ENCODE measurements at places on chromosomes 7 and 10.
A peak's percentile ranks its signal among the peaks of the same experiment; 100 is the strongest.

- DNase-seq = peak; percentile 6
Observed at GRCh38 chr10:43689618-43689954, 40.9 kb upstream of the ZNF32 start.

DNA sequence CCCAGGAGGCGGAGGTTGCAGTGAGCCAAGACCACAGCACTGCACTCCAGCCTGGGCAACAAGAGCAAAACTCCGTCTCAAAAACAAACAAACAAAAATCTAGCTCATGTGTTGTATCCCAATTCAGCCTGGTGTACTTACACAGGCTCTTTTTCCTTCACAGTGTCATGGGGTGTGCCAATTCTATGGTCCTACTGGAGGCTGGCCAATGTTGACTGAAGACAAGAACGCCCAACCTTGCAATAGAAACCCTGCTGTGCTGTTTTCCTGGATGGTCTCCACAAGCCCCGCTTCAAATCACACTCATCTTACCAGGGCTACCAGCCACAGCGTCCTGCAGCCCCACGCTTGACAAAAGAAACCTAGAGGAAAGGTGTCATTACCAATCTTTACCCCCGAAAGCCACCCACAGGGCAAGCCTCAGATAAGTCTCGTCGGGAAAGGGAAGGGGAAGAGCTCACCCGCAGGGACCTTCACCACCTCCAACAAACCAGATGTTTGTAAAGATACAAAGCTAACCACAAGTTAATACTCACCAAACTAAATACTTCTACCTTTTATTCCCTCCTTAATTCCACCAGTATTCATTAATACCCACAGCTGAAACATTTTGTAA lies 64.8 kb downstream of the TNS3 start:
- DNase-seq = no peak

- DNase-seq = no peak
Observed at GRCh38 chr7:16649196-16649595, 3.2 kb downstream of the BZW2 start.

DNA sequence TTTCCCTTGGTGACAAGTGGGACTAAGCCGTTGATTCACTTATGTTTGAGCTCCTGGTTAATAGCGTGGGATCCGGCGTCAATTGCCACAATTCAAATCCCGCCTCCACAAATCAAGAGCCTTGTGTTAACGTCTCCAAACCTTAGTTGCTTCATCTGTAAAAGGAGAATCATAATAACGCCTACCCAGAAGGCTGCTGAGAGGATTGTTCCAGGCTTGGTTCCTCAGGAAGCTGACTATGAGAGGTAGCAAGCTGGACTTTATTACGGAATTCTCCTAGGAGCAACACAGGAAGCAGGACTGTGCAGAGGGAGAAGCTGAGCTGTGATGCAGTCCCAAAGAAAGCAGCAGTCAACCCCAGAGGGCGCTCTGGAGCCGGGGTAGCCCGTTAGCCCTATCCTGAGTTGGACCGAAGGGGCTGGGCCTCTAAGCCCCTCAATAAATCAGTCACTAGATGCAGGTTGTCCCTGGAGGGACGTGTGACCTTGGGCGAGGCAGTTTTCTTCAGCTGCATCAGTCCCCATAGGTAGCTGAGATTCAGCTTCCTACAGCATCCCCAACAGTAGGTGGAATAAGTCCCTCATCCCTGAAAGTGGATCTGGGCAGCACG lies 6.9 kb upstream of the BAG3 start:
- no peak for DNase-seq

GRCh38 chr10:129882291-129883010 lies 81.6 kb downstream of the EBF3 start:
- no peak for DNase-seq

GRCh38 chr7:149729586-149729982 lies 43.8 kb downstream of the ZNF467 start:
- DNase-seq = no peak

DNA sequence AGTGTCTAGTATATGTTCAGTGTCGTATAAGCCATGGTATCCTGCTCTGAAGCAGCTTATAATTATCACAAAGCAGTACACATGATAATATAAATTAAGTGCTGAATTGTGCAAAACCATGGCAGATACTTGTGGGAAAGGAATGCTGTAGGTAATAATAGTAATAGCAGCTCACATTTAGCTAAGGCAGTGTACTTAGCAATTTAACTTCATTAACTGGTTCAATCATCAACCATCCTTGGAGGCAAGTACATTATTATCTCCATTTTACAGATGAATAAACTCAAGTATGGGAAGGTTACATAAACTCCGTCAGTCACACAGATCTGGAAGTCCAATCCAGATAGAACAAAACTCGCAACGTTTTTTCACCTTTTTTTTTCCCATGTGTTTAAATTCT lies 21.6 kb upstream of the RNF148 start:
- DNase-seq = no peak

DNA sequence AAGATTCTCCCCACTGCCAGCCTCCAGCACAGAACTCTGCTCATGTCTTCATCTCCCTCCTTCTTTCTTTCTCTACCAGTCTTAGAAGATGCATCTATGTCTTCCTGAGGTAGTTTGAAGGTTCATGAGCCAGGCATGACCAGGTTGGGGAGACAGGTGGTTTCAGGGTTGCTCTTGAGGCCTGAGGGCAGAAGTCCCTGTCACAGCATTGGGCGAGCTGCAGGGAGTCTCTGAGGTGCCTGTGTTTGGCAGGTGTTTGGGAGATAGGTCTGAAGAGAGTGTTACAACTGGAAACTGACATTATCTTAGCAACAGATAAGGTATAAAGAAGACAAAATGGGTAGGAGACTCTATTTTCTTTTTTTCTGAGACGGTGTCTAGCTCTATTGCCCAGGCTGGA lies 18.7 kb downstream of the PRSS2 start:
- no peak for DNase-seq

DNA sequence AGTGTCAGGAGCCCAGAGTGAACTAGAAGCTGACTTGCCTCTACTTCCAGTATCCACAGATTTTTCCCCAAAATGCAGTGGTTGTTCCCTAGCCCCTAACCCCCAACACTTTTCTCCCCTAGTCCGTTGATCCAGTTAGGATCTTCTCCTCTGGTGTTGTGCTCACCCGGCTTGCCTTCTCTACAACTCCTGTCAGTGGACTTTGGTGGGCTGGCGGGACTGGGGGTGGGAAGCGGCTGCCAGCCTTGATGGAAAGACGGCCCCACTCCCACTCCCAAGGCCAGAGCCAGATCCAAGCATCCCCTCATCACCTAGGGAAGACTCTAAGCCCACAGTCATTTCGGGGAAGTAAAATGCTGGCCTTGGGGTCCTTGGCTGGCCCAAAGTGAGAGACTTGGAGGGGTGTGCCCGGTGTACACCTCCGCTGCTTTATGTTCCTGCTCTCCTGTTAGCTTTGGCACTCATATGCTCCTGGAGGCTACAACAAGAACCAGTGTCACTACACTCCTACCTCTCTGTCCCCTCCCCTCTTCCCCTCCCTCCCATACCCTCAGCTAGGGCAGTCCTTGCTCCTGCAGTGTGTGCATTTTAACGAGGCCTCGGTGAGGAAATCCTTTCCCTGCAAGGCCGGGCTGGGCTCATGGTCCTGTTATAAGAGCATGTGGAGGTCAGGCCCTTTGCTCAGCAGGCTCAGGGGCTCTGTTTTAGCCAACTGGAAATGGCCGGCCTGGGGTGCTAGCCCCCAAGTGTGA lies 930 bp upstream of the HOXA10 start:
- no peak for DNase-seq

DNA sequence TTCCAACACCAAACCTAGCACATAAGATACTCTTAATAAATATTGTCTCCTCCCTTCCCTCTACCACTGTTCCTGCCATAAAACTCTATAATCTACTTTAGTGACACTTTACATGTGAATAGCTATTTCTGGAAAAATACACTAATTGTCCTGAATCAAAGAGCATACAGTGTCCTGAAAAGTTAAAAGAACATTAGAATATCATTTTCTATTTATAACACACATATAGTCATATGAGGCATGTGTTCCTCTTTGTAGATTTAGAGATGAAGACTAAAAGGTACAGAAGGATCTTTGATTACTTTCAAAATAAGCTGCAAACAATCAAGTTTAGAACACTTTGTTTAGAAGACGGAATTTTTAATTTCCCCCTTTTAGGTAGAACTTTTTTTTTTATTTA lies 13.6 kb downstream of the NCOA4 start:
- DNase-seq = no peak

- no peak for DNase-seq
Observed at GRCh38 chr10:70652761-70653657, 19.3 kb upstream of the ADAMTS14 start.

GRCh38 chr10:102777711-102778453 lies 34.1 kb downstream of the WBP1L start:
- DNase-seq = no peak

DNA sequence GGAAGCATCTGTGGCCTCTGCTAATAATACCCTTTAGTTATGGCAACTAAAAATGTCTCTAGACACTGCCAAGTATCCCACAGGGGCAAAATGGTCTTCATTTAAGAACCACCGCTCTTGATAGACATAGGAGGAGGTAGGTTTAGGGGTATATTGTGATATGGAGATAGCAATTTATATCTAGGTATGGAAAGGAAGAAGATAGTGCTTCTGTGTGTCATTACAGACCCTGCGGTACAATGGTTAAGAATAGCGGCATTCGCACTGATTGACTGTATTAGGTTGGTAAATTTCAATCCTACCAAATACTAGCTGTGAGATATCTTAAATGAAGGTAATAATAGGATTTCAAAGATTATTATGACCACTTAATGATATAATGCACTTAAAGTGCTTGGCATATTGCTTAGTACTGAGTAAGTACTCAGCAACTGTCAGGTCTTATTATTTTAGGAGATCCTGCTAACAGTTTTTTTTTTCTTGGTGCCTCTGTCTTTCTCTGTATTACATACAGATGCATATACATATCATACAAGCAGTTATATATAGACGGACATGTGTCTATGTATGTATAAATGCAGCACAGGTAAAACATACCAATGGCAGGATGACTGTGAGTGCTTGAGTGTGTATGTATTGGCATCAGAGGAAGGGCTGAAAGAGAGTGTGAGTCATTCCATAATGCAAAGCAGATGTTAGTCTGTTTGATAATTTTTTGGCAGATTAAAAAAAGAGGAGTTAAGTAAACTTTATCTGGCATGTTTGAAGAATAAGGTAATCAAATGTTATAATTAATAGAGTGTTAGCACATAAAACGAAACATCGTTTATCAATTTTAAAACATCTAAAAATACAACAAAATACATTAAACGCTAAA lies 50.0 kb upstream of the ITGB8 start:
- no peak for DNase-seq

GRCh38 chr10:78543031-78543748 lies 509.5 kb downstream of the RPS24 start:
- DNase-seq = no peak

DNA sequence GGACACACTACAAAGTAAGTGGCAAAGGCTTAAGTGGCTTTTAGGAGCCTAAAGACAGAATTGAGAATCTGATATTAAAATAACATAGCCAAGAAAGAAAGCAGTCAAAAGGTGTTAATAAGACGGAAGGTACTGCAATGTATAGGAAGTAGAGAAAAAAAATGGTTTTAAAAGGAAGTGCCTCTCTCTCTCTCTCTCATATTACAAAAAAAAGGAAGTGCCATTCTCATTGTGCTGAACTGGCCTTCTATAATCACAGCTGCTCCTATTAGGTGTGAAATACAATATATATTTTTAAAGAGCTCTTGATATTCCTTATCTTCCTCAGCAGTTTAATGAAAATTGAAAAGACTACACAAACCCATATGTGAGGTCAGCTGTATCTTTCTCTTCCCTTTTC lies 199.4 kb upstream of the NPVF start:
- DNase-seq = no peak

- no peak for DNase-seq
Observed at GRCh38 chr7:120941064-120941463, 9.5 kb upstream of the ING3 start.

DNA sequence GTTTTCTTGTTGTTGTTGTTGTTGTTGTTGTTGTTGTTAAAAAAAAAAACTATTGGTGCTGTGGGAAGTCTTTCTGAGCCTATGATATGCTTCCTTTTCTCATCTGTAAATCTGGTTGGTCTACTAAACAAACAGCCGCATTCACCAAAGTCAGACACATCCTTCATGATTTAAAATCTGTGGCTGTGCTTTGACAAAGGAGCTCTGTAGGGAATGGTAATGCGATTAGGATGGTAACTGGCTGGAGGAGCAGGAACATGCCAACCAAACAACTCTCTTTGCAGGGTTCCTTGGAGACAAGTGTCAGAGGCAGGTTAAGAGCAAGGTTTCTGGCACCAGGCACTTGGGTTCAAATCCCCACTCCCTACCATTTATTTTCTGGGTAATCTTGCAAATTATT lies 14.9 kb upstream of the SP4 start:
- no peak for DNase-seq

GRCh38 chr7:22663357-22663718 lies 63.7 kb upstream of the IL6 start:
- DNase-seq = no peak

GRCh38 chr7:78253850-78254725 lies 455.5 kb downstream of the PHTF2 start:
- no peak for DNase-seq

- DNase-seq = no peak
Observed at GRCh38 chr7:152869677-152870051, 110.1 kb downstream of the ACTR3B start.

DNA sequence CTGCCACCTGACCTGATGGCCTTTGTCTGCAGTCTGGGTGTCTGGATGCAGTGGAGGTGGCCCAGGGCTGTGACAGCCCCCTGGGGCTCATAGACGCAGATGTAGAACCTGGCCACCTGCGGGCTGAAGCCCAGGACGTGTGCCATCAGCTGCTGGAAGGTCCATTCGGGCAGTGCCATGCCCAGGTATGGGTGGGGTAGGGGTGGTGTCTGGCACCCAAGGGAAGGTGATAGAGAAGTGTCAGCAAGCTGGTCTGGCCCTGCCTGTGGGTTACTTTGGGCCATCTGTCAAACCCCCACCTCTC lies 6.1 kb upstream of the ZNF467 start:
- no peak for DNase-seq

- DNase-seq = no peak
Observed at GRCh38 chr10:49579621-49580020, 30.5 kb upstream of the SLC18A3 start.

- no peak for DNase-seq
Observed at GRCh38 chr10:77351386-77351785, 286.2 kb downstream of the KCNMA1 start.

GRCh38 chr7:133091943-133092464 lies 10.1 kb upstream of the CHCHD3 start:
- no peak for DNase-seq

All from stimulated activated CD4-positive, alpha-beta T cell treated with anti-CD3 and anti-CD28 coated beads, Interleukin-15, amount 100 ng/mL, for 1 hour (primary cell).